ENCODE measurements at places on chromosomes 2 and 18.

DNA sequence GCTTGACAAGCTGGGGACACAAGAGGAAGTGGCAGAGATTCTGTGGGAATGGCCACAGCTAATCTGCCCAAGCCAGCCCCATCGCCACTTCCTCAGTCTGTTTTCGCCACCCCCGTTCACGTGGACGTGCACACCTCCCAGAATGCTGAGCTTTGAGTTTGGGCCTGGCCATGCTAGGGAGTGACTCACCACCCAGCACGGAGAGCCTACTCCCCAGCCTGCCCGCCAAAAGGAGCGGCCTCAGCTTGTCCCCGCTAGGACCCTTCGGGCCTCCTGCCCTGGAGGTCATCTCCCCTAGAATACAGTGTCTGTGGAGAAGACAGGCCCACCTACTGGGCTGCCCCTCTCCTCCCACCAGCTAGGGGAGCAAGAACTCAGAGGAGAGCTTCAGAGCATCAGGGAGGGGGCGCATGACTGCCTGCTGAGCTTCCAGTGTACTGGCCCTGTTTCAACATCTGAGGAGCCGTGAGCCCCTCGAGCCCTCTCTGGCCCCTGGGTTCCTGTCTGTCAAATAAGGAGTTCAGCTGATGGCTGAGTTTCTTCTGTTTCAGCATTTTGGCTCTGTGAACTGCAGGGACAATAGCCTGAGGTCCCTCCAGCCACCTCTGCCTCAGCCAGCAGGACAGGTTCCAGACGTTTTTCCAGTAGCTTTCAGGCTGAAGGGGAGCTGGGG, 5.1 kb downstream of the SLC35F6 start:
- peak; percentile 69 for DNase-seq

DNA sequence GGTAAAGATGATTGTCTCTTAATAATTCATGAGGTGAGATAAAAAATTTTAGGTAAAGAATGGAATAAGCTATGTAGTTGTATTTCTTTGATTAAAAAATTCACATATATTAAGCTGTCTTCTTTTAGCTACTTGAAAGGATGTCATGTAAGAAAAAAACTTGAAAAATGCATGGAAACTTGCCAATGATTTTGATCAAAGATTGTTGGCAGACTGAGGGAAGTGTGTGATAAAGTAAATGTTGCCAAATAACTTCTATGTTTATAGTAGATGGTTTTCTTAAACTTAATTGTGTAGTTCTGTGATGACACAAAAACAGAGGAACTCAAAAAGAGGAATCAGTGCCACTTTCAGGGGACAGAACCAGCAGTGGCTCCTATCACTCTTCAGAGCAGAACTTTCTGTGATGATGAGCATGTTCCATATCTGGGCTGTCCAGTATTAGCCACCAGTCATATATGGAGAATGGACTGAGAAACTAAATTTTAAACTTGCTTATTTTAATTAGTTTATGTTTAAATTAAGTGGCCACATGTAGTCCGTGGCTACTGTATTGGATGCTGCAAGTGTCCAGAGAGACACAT, 51.9 kb upstream of the SLC38A11 start:
- DNase-seq, result no peak

GRCh38 chr2:232502911-232503808, 15.5 kb upstream of the ECEL1 start:
- no peak for DNase-seq

DNA sequence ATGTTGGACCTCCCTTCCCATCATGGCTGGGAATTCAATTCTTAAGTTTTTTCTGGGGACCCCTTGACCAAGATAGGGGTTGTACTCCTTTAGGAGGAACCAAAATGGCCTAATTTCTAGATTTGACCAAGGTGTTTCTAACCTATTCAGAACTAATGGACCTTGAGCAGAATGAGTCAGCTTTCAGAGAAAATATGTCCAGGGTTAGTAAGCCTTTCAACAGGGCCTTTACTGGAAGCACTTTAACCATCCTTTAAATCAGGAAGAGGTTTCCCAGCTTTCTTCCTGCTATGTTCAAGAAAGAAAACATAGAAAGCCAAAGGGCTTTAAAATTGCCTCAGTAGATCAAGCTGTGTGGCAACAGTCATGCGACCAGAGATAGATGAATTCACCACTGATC, 1184.9 kb upstream of the ACVR2A start:
- DNase-seq, result no peak

DNA sequence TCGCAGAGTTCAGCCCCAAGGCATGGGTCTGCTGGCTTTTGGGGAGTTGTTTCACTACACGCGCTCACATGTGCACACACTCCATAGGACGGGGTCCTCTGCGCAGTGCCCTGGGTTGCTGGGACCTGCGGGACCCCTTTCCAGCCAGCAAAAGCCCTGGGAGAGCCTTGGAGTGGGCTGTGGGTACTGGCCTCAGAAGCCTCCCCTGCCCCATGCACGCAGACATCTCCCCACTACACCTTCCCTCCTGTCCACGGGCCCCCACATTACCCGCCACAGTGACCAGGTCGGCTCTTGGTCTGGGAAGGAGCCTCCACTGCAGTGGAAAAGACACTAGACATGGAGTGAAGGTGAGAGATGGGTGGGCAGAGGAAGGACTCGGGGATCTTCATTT, 48.5 kb downstream of the FAM168B start:
- DNase-seq, result no peak
